Neural crest cell (in vitro differentiated cells): ENCODE measurements at places on chromosomes 5 and 9. TPM values are rescaled to one million over a fixed set of nuclear protein-coding genes. Genes with fewer than 3 reads are reported as not detected.

DNA sequence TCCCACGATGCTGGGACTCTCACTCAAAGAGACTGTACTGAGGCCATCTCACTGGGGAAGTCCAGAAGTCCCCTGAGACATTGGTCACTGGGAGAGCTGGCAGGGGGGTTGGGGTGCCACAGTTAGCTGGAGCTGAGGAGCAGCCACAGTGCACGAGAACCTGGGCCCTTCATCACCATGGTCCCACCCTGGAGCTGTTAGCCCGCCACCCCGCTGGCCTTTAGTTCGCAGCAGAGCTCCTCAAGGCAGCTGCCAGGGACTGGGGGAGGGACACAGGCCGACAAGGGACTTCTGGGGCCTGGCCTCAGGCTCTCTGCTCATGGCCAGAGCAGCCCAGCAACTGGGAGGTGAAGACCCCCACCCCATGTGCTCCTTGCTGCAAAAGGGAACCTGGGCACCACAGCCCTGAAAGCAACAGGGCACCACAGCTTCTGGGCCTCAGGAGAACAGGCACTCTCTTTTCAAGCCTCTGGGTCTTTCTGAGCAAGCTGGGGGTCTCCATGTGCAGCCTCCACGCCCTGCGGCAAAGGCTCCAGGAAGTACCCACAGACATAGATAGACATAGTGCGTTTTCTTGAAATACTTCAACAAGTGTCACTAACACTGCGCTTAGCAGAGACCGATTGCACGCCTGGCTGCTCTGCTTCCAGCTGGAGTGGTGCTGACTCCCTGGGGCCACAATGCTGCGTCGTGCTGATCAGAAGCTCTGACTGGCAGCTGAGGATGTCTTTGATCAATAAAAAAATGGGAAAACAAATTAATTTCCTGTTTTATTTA lies 46.0 kb downstream of the VAV2 start:
- H3K27ac ChIP-seq: peak overlapping the region; percentile 19
- no peak for DNase-seq
- H3K27me3 ChIP-seq: no peaks in the 10 kb centered on the region
- no peak overlapping the region for H3K4me3 ChIP-seq
- no peaks in the 10 kb centered on the region for H3K36me3 ChIP-seq

DNA sequence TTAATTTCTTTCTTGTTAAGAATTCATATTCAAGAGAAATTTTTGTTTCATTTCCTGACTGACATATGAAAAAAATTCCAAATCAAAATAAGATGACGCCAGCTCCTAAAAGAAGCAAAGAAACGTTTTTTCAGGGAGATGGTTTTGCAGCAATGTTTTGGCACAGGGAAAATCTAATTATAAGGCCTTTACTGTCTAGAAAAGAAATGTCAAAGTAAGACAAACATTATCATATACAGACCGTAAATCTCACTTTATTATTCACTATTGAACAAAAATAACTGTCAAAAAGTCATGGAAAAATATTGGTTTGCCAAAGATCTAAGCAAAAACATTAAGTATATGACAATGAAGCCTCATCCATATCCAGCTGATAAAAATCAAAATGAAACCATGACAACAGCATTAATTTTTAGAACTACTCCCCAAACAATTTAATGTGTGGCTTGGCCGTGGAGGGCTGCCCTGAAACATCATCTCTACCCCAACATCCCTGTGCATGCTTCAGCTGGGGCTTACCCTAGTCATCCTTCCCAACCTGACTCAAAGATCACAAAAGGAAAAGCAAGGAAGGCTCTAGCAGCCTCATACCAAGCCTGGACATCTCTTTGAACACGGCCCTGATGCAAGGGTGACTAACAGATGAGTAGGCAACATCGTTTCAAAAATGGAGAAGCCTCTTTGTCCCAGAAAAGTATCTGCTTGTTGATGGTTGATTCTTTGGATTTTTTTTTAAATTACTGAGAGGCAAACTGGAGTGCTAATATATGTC lies 95.6 kb downstream of the ARSB start:
- H3K27ac ChIP-seq: no peak overlapping the region
- H3K4me3 ChIP-seq: no peak overlapping the region
- no peak for DNase-seq
- no peaks in the 10 kb centered on the region for H3K27me3 ChIP-seq
- no peaks in the 10 kb centered on the region for H3K4me1 ChIP-seq

- no peak overlapping the region for H3K27ac ChIP-seq
- H3K4me3 ChIP-seq: no peak overlapping the region
- no peaks in the 10 kb centered on the region for H3K27me3 ChIP-seq
- no peak for DNase-seq
- H3K36me3 ChIP-seq: no peaks in the 10 kb centered on the region
Observed at GRCh38 chr5:126877602-126878001, 100.7 kb downstream of the LMNB1 start.

GRCh38 chr9:911005-911404 lies 65.5 kb upstream of the DMRT3 start:
- no peaks in the 10 kb centered on the region for H3K4me1 ChIP-seq
- no peak for DNase-seq
- H3K36me3 ChIP-seq: no peaks in the 10 kb centered on the region
- no peak overlapping the region for H3K4me3 ChIP-seq
- H3K27me3 ChIP-seq: peaks cover 74% of the 10 kb centered on the region
- no peak overlapping the region for H3K27ac ChIP-seq

- no peaks in the 10 kb centered on the region for H3K27me3 ChIP-seq
- no peak overlapping the region for H3K27ac ChIP-seq
- H3K4me1 ChIP-seq: no peaks in the 10 kb centered on the region
- H3K36me3 ChIP-seq: no peaks in the 10 kb centered on the region
Observed at GRCh38 chr5:50559955-50560354, 106.5 kb upstream of the PARP8 start.

NIPAL4 gene
- total RNA-seq: not detected in 2 replicates

PCDHGC3 gene
- 98.2 and 107 TPM in 2 replicates for total RNA-seq

ADRA1B gene
- total RNA-seq: 0.19 and 0.32 TPM in 2 replicates

RAPGEF1 gene
- total RNA-seq: 66.2 and 68.1 TPM in 2 replicates
